ENCODE measurements at places on chromosomes 3 and 15.

GRCh38 chr15:99983886-99984286, 250.6 kb upstream of the LYSMD4 start:
- DNase-seq, result peak; percentile 59

DNA sequence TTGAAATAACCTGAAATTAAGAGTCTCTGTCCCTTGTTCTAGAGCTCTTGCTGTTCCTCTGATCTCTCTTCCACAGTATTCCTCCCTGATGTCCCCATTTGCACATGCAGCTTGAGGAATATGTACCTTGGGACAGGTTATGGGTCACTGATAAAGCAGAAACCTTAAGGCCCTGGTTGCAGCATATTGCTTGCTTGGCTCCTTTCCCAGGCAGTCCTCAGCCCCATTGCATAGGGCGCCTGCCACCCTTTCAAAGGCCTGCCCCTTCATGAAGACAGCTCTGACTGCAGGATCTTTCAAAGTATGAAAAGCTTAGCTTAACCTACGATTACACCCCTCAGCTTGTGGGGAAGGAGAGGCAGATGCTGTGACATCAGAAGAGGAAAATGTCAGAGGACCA, 51.6 kb downstream of the WDR76 start:
- DNase-seq, result no peak

GRCh38 chr15:90036343-90036742, 35.2 kb downstream of the ZNF710 start:
- no peak for DNase-seq

GRCh38 chr3:35936571-35936970, 297.2 kb downstream of the ARPP21 start:
- no peak for DNase-seq

DNA sequence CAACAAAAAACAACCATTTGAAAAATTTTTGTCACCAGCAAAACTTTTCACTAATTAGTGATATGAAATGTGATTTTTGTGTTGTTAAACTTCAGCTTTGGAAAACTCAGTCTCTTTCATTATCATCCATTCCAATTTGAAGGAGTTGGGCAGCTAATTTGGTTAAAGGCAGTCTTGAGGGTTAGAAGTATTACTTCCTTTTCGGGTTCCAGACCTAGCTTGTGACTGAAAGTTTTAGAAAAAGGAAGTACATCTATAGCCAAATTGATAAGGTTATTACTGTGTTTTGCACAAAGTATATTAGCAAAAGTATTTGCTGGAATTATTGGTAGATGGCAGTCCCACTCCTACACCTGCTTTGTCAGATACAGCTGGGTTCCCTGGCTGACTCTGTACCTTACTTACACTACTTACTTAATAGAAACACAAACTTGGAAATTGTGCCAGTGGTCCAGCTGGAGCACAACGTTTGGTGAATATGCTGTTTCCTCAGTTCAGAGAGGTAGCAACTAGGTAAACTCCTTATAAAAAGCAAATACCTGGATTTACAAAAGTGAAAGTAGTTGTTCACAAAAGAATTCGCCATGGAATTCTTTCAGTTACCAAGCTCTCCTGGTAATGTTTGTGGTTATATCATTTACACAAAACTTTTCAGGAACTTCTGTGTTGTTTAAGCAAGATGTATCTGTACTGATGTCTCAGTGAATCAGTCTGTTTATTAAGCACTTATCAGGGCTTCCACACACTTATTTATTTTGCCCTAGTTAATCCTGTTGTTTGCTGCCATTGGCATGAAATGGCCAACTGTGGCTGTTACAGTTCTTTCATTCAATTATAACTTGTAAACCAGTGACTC, 31.6 kb downstream of the TIPARP start:
- DNase-seq, result no peak

- no peak for DNase-seq
These were observed 13.4 kb downstream of the APOD start for GRCh38 chr3:195570344-195570743.

DNA sequence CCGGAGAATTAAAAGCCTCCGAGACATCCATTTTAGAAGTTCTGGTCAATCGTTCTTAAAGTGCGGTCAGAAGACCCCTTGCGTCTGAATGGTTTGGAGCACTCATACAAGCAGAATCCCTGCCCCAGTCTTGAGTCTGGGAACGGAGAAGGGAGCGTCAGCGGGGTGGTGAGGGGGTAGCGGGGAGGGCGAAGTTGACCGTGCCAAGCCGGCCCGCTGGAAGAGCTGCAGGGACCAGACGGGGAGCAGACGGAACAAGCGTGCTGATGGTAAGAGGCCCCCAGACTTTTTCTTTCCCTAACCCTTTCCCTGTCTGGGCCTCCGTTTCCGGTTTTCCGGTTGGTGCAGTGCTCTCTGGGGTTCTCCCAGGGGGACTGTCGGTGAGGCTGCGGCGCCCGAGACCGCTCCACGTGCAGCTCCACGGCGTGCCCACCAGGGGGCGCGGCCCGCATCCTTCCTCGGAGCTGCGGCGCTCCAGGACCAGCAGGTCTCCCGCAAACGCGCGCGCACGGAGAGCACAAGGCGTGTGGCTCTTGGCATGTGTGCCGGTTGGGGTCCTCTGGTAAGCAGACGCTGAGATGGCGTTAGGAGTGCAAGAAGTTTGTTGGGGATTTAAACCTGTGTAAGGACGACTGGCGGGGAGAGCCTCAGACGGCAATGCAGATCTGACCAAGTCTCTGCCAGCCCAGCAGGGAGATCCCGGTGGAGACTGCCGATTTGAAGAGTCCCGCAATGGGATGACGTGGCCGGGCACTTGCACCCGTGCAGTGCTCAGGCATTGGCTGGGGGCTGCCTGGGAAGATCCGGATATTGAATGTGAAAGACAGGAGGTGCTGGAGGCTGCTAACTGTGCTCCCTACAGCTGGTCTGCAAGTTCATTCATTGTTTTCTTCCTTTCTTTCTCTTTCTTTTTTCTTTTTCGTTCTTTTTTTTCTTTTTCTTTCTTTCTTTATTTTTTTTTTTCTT, 19.2 kb upstream of the CORO2B start:
- peak; percentile 95 for DNase-seq

GRCh38 chr3:46215810-46216414, 7.8 kb upstream of the CCR1 start:
- DNase-seq, result no peak

GRCh38 chr3:42061025-42061712, 30.0 kb upstream of the TRAK1 start:
- no peak for DNase-seq

GRCh38 chr3:57582474-57583168, 14.5 kb downstream of the ARF4 start:
- DNase-seq, result no peak

DNA sequence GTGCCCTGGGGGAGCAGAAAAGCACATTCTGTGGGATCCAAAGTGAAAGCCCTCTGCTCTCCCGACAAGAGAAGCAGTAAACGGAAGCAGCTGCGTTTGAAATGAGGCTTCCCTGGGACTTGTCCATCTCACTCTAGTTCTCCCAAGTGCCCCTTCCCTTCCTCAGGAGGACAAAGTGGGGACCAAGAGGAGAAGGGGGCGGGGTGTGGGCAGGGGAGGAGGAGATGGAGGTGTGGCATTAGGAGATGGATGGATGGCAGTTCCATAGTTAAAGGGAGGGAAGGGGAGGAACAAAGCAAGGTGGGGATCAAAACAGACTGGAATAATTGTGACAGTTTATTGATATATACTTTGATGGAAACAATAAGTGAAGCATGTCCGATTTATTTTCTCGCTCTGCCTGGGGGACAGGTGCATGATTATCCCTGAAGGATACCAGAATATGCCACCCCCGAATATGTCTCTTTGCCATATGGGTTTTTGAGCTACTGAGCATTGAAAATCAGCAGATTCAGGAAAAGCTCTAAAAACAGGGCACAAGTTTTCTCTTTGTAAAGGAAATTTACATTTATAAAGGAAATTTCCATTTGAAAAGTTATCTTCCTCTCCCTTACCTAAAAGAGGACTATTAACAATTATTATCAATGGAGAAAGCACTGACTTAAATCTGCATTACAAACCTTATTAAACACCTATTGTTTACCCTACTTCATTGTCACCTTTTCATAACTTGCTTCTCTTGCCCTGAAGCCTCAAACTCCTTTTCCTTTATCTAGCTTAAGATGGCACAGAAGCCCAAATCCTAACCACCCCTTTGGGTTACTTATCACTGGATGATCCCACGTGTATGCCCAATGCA, 58.9 kb upstream of the DAZL start:
- DNase-seq, result no peak

DNA sequence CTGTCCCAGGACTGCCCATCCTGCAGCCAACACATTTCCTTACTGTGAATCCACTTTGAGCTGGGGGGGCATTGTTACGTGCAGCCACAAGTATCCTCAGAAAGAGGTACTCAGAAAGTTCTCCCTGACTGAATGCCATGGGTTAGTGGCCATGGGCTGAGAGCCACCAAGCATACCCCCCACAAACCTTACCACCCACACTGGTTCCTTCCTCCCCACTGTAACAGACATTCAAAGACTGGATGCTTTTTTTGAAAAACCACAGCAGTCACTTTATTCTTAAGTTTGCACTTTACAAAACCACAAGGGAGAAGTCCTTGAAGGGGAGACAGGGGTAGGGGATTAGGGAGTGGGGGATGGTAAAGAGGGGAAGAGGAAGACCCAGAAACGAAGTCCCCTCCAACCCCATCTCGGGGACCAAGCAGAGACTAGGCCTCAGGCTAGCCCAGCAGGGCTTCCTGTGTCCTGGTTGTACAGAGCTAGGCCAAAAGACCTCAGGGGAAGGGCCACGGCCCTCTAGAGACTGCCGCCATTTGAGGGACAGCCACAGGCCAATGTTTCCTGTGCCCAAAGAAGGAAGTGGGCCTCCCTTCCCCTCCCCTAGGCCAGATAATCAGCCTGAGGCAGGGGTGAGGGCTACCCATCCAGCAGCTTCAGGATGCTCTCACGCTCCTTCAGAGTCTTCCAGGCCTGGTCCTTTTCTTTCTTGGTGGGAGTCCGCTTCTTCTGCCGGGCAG, 10.1 kb upstream of the CAMK1 start:
- no peak for DNase-seq

- DNase-seq, result no peak
These were observed at the start of gene ABI3BP for GRCh38 chr3:100993309-100993708. ABI3BP (minus strand) TSS chr3:100993421; CDS start chr3:100993384, 37 bp downstream.

DNA sequence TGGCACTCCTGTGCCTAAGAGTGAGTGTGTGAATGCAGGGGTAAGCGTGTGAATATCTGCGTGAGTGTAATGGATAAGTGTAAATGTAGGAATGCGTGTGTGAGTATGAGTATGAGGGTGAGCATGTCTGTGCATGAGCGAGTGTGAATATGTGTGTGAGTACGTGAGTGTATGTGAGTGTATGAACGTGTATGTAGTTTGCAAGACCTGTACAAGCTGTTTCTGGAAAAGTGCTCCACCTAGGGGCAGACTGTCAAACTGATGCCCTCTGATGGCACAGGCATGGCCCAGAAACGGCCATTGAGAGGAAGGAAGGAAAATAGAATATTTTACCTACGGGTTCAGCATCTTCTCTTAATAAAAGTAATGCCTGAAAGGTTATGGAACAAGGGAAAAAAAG, 24.4 kb upstream of the FRMD4B start:
- DNase-seq, result peak; percentile 60

- DNase-seq, result no peak
These were observed 21.9 kb upstream of the SSR3 start for GRCh38 chr3:156576651-156577348.

- no peak for DNase-seq
These were observed 30.5 kb downstream of the ACAN start for GRCh38 chr15:88833731-88834100.

DNA sequence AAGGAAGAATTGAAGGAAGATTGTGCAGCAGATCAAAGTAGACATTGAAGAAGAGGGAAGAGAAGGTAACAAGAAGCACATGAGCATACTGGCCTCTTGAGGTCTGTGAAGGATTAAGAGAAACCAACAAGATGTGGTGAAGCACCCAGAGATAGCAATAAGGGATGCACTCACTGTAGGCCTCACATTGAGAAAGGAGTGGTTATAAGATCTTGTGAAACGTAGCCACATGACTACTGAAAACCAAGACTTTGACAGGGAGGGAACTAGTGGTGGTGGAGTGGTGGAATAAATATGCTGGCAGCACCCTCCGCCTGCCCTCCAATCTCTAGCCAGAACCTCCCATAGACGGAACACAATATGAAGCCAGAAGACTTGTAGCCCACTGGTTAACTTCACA, 651.2 kb downstream of the DIPK2A start:
- DNase-seq, result no peak

DNA sequence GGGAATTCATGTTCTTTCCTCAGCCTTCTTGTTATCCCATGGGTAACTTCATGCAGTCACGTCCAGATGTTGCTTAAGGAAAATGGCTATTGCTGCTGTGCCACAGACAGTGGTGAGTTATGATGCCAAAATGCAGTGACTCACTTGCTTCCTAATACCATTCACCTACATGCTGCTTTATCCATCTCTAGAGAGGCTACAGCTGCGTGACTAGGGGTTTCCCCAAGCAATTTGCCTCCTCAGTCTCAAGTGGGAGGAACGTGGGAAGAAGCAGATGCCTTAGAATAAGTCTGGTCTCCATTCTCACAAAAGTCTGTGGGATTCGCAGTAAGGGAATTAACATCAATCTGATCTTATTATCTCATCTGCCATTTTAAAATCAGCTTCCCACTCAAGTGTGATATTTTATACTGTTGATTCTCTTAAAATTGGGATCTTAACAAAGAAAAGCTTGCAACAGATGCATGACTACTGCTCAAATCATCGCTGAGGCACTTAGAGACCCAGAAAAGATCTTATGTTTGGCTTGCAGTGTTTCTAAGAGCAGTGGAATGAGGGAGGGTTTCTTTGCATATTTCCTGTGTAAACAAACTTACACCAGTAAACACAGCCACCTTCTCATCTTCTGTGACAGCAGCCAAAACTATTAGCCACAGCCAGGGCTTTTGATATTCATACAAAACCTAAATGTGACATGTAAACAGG, 62.0 kb upstream of the ACP3 start:
- DNase-seq, result no peak

GRCh38 chr3:9402410-9403228, 5.2 kb downstream of the SETD5 start:
- peak; percentile 82 for DNase-seq

GRCh38 chr3:185311991-185312390, 50.9 kb upstream of the MAP3K13 start:
- DNase-seq, result no peak

GRCh38 chr3:107028086-107028485, 349.2 kb upstream of the CCDC54 start:
- no peak for DNase-seq

DNA sequence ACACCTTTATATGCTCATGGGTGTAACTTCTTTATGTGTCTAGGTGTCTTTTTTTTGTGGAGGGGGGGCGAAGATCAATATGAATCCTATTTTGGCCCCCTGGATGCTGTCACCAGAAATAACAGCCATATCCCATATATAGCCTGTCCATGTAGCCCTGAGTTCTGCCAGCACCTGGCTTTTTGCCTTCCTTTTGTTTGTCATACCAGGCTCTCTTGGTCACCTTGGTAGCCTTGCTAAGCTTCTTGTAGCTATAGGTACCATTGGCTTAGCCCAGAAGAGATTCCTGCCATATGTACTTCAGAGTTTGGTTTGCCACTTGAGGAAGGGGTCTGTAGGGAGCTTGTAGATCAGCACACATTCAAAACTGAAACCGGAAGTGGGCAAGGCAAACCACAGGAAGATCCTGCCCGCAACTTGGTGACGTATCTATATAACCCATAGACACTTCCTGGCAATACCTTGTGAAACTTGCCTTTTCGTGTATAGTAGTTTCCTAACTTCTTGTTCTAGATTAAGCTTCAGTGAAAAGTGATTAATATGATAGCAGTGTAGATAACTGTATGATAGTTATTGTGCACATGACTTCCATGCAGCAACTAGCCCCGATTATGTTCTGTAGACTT, 11.9 kb downstream of the RASA2 start:
- DNase-seq, result no peak
